ENCODE measurements at places on chromosomes 1 and 21.

DNA sequence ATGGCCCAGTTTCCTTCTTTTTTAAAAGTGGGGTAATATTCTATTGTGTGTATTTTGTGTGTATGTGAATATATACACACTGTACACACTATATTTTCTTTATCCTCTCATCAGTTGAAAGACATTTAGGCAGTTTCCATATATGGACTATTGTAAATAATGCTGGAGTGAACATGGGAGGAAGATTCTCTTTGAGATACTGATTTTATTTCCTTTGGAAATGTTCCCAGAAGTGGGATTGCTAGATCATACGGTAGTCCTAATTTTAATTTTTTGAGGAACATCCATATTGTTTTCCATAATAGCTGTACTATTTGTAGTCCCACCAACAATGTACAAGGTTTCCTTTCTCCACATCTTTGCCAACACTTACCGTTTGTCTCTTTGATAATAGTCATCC is 51.0 kb downstream of the F3 start:
- DNase-seq: no peak

DNA sequence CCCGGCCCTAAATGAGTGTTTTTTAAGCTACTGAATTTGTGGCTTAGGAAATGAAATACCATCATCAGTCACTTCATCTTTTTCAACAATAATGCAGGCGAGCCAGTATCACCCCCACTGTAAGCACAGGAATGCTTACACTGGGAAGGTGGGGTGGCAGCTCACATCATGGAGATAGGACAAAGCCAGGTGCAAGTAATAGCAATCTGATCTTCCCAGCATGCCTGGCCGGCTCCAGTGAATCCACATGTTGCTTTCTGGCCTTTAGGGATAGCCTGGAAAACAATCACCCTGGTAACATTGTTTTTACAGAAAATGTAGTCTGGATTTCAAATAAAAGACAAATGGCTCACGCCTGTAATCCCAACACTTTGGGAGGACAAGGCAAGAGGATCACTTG is 140.9 kb upstream of the SOD1 start:
- no peak for DNase-seq

- peak; percentile 91 for DNase-seq
Measured at GRCh38 chr1:162069334-162070093, at the start of gene NOS1AP. Gene NOS1AP (plus strand): TSS chr1:162069691. CDS start chr1:162070178, 487 bp downstream.

GRCh38 chr1:8134546-8135235 is 108.6 kb upstream of the ERRFI1 start:
- no peak for DNase-seq

- DNase-seq: peak; percentile 52
Measured at GRCh38 chr1:78070758-78071157, 25.0 kb downstream of the GIPC2 start.

DNA sequence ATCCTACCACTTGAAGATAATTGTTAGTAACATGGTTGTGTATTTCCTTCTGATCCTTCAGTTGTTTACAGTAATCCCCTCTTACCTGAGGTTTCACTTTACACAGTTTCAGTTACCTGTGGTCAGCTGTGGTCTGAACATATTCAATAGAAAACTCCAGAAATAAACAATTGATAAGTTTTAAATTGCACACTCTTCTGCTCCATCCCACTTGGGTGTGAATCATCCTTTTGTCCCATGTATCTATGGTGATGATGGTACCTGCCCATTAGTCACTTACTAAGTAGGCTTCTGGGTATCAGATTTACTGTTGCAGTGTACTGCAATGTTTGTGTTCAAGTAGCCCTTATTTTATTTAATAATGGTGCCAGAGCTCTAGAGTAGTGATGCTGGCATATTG is 62.5 kb downstream of the OSBPL9 start:
- no peak for DNase-seq
